Cardiac ventricle fibroblast (primary cell): ENCODE measurements at places on chromosomes 3 and 15. TPM values are rescaled to one million over a fixed set of nuclear protein-coding genes. Genes with fewer than 3 reads are reported as not detected.

The STARD5 gene
- 10.6 and 13.3 TPM in 2 replicates for total RNA-seq

The DTX3L gene
- total RNA-seq = 21.7 and 24.7 TPM in 2 replicates

The CCR3 gene
- total RNA-seq = not detected in 2 replicates

The RTP3 gene
- not detected in 2 replicates for total RNA-seq

The CPLX3 gene
- not detected in 2 replicates for total RNA-seq

The KBTBD8 gene
- total RNA-seq = 0.24 and 0.31 TPM in 2 replicates

The TBC1D5 gene
- 60.5 and 74.8 TPM in 2 replicates for total RNA-seq

The LIPC gene
- total RNA-seq = 0.20 and 0.75 TPM in 2 replicates

The CLSTN2 gene
- 4.8 and 5.6 TPM in 2 replicates for total RNA-seq

The APH1B gene
- 13.0 and 14.5 TPM in 2 replicates for total RNA-seq

The RHOV gene
- total RNA-seq = not detected in 2 replicates

The TPRG1 gene
- total RNA-seq = 0.44 and 0.93 TPM in 2 replicates

The FSTL1 gene
- total RNA-seq = 758 and 767 TPM in 2 replicates

The CLRN1 gene
- not detected in 2 replicates for total RNA-seq

The IL20RB gene
- total RNA-seq = 0.44 and 0.64 TPM in 2 replicates

The KCNAB1 gene
- total RNA-seq = not detected in 2 replicates

The MOBP gene
- total RNA-seq = not detected in 2 replicates

The COL6A5 gene
- not detected in 2 replicates for total RNA-seq

The RLBP1 gene
- not detected in 2 replicates for total RNA-seq

The TLR9 gene
- not detected in 2 replicates for total RNA-seq

The ARGFX gene
- total RNA-seq = not detected in 2 replicates

The ZIC4 gene
- total RNA-seq = not detected in 2 replicates

The USP50 gene
- not detected in 2 replicates for total RNA-seq

The PLA1A gene
- not detected in 2 replicates for total RNA-seq

The KBTBD13 gene
- total RNA-seq = not detected in 2 replicates

The FOXB1 gene
- not detected in 2 replicates for total RNA-seq

The CEMIP gene
- total RNA-seq = 70.2 and 73.9 TPM in 2 replicates

The DUOXA2 gene
- not detected in 2 replicates for total RNA-seq

The PLXNB1 gene
- total RNA-seq = 10.9 and 12.4 TPM in 2 replicates

The EPHA6 gene
- not detected in 2 replicates for total RNA-seq

The ARPP21 gene
- total RNA-seq = not detected in 2 replicates

The BLM gene
- total RNA-seq = 0.64 and 2.4 TPM in 2 replicates

The CPNE9 gene
- total RNA-seq = not detected in 2 replicates

The RBMS3 gene
- 36.0 and 42.0 TPM in 2 replicates for total RNA-seq

The USP3 gene
- total RNA-seq = 26.4 and 28.0 TPM in 2 replicates

The SLC9C1 gene
- 0.19 TPM in 1 of 2 replicates, not detected in the other for total RNA-seq

The CILP gene
- total RNA-seq = 5.5 and 6.7 TPM in 2 replicates

The RAB6B gene
- 0.29 and 1.7 TPM in 2 replicates for total RNA-seq
